CD4-positive, alpha-beta T cell treated with Interleukin-17A for 1 hour (primary cell): ENCODE measurements at places on chromosomes 12 and 14.

DNA sequence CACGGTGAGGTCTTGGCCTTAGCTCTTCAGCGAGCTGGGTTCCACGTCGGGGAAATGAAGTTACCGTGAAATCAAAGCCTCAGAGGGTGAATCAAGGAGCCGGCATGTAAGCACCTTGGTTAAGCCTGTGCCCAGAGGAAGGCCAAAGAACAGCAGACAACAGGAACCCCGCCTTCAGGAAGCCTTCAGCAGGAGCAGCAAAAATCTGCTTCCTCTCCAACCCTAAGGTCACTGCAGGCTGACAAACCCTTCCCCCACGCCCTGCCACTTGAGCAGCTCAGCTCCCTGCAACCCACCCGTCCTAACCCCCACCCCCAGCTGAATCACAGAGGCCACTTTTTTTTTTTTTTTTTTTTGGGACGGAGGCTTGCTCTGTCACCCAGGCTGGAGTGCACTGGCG lies 72.9 kb upstream of the LTA4H start:
- DNase-seq, result peak; percentile 25

DNA sequence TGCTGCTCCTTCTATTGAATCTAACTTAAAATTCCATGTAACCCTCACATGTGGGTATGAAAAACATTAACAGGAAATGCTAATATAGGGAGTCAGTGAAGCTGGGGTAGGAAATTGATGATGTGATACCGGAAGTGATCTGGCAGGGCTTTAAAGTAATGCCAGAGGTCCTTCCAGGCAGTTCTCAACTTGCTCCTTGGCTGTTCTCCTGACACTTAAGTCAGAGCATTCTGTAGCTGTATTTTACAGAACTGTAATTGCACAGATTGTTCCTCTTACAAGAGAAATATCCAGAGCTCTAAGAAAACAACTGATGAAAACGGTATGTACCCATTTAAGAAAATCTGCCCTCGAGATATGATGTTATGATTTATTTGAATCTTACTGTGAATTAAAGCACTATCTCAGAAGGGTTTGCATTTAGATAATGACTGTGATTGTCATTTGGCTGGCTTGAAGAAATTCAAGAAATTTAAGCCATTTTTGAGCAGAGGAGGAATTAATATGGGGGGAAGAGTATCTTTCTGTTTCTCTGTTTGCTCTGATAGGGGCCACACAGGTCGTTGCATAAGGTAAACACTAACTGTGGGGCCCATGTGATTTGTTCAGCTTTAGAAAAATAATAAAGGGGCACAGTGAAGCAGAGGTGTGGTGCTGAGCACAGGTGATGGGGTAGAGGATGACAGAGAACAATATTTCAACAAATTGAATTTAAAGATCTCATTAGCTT lies 88.4 kb downstream of the BBS10 start:
- DNase-seq, result no peak

- DNase-seq, result no peak
Observed at GRCh38 chr12:11884116-11884515, 186.6 kb upstream of the BCL2L14 start.

DNA sequence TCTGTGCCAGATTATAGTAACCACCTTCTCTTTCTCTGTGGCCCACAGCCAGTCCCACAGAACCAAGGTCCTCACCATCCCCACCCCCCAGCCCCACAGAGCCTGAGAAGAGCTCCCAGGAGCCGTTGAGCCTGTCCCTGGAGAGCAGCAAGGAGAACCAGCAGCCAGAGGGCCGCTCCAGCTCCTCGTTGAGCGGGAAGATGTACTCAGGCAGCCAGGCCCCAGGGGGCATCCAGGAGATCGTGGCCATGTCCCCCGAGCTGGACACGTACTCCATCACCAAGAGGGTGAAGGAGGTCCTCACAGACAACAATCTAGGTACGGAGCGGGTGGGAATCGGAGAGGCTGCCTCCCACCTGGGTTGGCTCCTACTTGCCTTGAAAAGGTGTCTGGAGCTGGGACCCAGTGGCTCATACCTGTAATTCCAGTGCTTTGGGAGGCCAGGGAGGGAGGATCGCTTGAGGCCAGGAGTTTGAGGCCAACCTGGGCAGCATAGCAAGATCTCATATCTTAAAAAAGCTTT lies 34.4 kb downstream of the PHETA1 start:
- DNase-seq, result no peak

DNA sequence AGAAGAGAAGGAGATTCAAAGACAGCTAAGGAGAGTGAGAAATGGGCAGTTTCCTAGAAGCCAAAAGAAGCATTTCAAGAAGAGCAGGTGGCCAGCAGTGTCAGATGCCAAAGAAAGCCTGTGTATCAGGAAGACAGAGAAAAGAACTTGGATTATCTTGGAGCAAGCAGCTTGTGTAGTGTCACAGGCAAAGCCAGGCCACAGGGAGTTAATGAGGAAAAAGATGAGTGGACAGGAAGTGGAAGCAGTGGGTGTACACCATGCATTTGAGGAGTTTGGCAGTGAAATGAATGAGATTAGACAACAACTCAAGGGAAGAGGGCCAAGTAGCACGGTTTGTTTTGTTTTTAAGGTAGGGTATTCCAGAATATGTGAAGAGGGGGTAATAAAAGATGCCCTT lies 5.6 kb upstream of the MYH7 start:
- DNase-seq, result no peak
